ENCODE measurements at places on chromosomes 7 and 10. TPM values are rescaled to one million over a fixed set of nuclear protein-coding genes. Genes with fewer than 3 reads are reported as not detected.

The RBAK gene
- 21.6 TPM for total RNA-seq

The CDHR3 gene
- 1.9 TPM for total RNA-seq

The SPDYE1 gene
- not detected for total RNA-seq

The HMX2 gene
- total RNA-seq = not detected

The USP54 gene
- total RNA-seq = 30.5 TPM

The CD36 gene
- total RNA-seq = 1.0 TPM

The TPK1 gene
- 2.1 TPM for total RNA-seq

The STEAP2 gene
- 2.7 TPM for total RNA-seq

The BRAF gene
- total RNA-seq = 16.4 TPM

The SAP25 gene
- total RNA-seq = not detected

The AGAP4 gene
- total RNA-seq = 8.4 TPM

The FAM131B gene
- total RNA-seq = 0.34 TPM

The ZNF277 gene
- total RNA-seq = 43.2 TPM

All from nasal cavity respiratory epithelium epithelial cell of viscerocranial mucosa (primary cell).